Right renal pelvis (tissue), 4 donors: ENCODE measurements at places on chromosomes 3 and 15. TPM values are rescaled to one million over a fixed set of nuclear protein-coding genes. Genes with fewer than 3 reads are reported as not detected.

Gene CNTN3
- 5.8 TPM for polyA plus RNA-seq

DNA sequence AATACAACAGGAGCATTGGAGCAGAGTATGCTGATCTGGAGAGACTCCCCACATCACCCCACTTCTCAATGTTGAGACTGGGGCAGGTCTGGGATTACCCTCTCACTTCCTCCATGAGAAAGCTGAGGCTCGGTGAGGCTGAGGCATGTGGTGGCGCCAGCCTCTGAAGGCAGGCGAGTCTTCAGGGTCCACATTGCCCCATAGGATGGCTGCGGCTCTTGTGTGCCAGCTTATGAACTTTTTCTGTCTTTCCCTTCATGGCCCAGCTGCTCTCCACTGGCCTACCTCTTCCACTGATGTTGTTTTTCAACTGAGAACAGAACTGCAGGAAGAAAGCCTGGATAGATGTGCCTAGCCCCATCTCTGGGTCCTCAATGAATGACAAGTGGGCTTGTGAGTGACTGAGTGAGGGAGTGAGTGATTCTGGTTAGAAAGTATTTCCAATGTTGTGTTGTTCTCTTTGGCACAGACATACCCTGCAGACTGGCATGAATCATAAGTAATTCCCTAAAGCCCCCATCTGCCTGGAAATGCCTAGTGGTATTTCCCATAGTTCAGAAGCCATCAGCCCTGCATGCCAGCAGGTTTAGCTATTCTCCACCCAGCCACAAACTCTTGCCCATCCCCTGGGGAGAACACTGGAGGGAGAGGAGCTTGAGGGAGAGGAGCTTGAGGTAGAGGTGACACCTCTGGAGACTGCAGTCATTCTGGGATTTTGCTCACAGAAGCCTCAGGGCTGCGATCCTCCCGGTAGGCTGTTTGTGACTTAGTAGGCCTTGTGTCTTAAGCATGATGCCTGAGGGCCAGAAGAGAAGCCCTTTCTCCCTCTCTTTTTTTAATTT lies 56.9 kb downstream of the AMOTL2 start:
- no peak for DNase-seq

- DNase-seq, result no peak
Measured at GRCh38 chr3:13200465-13200864, 127.2 kb upstream of the IQSEC1 start.

DNA sequence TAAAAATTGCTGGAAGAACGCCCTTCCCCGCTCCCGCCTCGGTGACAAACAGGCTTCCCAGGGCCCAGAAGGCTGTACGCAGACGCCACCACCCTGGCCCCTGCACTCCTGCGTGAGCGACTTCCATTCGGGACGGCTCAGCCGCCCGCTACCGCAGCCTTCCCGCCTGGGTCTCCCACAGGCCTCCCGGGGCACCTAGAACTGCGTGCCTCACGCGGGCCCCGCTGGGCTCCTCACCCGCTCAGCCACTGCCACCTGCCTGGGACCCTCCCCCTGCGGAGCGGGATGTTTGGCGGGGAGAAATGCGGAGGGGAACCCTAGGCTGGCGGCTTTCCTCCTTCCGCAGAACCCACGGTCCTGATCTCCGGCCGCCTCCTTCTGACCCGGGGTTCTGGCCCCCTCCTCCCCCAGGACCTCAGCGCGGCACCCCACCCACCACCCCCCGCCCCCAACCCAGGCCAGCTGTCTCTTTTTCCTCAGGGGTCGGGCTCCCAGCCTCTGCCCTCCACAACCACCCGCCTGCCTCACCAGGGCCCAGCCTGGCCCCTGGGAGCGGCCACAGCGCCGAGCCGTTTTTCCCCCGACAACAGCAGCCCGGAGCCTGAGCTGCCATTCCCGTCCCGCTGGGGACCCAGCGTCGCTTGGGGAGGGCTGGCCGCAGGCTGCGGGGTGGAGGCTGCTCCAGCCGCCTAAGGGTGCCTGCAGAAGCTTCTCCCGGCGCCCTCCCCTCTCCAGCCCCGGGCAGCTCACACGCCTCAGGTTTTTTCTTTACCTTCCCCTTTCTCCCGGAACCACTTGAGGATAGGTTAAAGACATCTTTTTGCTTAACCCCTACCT lies 27.6 kb upstream of the RAB7A start:
- DNase-seq, result peak; percentile 28

Gene INKA1
- 11.2 TPM for polyA plus RNA-seq

- no peak for DNase-seq
Measured at GRCh38 chr3:156513619-156514018, 41.3 kb downstream of the SSR3 start.

GRCh38 chr15:87736891-87737389 lies 519.6 kb downstream of the NTRK3 start:
- DNase-seq, result no peak

Gene RETNLB
- not detected for polyA plus RNA-seq

DNA sequence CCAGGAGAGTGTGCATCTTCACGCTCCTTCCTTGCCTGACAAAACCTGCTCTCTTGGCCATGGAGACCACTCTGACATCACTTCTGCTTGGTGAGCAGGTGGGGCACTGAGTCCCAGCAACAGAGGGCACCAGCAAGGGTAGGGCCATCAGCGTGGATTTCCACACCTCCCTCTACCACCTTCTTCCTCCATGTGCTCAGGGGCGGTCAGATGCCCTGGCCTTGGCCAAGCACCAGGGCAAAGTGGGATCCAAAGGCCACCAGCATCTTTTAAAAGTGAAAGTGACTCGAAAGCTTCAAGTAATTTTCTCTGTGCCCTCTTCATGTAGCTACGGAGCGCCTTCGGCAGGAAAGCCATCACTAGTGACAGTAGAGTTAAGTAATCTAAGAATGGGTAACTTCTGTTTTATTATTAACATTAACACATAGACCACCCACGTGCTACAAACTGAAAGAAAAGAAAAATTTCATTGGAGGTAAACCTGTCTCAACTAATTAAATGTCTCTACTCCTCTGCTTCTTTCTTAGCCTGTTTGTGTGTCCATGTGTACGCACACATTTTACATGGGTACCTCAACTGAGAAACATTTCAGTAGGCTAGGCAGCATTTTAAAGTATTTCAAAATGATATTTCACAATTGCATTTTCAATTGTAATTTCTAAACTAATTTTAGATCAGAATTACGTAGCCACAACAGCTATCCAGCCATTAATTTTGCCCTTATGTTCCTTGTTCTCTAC lies 57.9 kb downstream of the CHSY1 start:
- no peak for DNase-seq

Gene CNTN4
- 29.0 TPM for polyA plus RNA-seq

DNA sequence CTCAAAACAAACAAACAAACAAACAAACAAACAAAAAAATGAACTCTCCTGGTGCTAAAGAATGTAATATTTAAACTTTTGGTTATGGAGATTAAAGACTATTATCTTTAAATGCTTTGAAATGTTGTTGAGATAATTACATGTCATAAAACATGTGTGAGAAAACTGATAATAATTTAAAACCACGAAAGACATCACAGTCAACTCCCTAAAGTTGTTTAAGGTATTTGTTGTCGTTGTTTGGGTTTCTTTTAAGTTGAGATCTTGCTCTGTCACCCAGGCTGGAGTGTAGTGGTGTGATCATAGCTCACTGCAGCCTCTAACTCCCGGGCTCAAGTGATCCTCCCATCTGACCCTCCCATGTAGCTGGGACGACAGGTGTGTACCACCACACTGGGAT lies 12.0 kb downstream of the EFCAB12 start:
- no peak for DNase-seq

DNA sequence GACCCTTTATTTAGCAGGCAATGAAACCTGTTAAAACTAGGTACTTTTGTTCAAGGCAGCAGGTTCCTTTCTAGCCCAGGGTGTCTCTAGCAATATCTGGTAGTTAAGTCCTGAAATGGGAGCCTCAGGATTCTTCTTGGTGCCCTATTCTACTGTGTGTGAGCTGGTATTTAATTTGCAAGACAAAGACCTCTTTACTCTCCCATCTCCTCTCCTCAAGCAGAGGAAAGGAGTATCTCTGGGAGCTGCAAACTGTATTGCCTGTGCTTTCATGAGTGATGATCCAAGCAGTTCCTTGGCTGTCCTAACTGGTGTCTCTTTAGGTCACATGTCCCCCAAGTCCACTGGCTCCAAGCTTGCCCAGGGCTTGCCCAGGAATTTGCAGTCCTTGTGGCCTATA lies 188.2 kb downstream of the SI start:
- DNase-seq, result no peak

GRCh38 chr3:42262525-42262924 lies 3.5 kb downstream of the CCK start:
- no peak for DNase-seq

GRCh38 chr3:167978071-167978470 lies 117.7 kb downstream of the GOLIM4 start:
- DNase-seq, result no peak

DNA sequence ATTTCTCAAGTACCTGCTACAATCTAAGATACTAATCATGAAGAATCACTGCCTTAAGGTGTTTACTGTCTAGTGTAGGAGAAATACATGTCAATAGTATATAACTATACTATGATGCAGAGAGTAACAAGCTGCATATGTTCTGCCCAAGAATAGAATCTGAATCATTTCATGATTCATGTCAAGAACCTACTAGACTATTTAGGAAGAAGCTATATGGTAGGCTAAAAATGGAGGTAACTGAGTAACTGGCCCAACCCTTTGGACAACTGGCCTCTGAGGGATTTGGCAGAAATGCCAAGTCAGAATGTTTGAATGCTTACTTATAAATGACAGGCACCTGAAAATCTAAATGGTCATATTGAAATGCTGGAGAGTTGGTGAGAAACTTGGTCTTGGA lies 59.9 kb upstream of the DGKG start:
- no peak for DNase-seq

Gene SLC51B
- polyA plus RNA-seq, result 10.8 TPM

Gene TP63
- 3.1 TPM for polyA plus RNA-seq

Gene AMT
- 36.3 TPM for polyA plus RNA-seq

Gene LMAN1L
- not detected for polyA plus RNA-seq

DNA sequence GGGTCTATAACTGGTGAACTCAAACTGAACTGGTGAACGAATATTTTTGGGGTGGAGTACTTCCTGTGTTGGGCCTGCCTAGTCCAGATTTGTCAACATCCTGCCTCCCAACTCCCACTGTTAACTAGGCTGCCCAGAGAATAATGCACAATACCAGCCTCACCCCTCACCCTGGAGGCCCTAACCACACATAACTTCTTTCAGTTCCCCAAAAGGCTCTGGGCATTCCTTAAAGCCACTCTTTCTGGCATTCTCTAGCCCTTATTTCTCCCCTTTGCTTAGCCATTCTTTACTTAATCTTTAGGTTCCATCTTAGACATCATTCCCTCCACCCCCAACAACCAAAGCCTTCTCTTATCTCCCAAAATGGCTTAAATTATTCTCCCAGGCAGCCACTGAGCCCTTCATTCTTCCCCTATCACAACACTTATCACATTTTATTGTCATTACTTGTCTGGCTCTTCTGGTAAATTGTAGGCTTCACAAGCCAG lies 9.1 kb upstream of the SEC11A start:
- DNase-seq, result no peak

Gene TRANK1
- polyA plus RNA-seq, result 7.5 TPM

Gene CCDC39
- 5.1 TPM for polyA plus RNA-seq

DNA sequence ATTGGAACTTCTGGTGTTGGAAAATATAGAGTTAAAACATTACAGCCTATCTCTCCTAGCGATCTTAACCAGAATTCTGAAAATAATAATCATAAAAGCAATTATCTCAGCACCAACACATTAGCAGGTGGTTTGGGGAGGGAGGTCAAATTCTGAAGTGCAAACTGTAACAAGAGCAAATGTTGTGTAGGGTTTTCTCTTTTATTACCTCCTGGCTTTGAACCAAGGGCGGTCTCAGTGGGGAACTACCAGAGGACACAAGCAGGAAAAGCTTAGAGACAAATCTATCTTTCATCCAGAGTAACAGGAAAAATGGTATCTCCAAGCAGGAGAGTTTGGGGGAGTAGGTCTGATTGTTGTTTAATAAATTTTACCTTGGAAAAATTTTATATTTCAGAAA lies 5.5 kb upstream of the ARRDC4 start:
- no peak for DNase-seq

Gene EPHB3
- 29.0 TPM for polyA plus RNA-seq

Gene TICRR
- 9.4 TPM for polyA plus RNA-seq

DNA sequence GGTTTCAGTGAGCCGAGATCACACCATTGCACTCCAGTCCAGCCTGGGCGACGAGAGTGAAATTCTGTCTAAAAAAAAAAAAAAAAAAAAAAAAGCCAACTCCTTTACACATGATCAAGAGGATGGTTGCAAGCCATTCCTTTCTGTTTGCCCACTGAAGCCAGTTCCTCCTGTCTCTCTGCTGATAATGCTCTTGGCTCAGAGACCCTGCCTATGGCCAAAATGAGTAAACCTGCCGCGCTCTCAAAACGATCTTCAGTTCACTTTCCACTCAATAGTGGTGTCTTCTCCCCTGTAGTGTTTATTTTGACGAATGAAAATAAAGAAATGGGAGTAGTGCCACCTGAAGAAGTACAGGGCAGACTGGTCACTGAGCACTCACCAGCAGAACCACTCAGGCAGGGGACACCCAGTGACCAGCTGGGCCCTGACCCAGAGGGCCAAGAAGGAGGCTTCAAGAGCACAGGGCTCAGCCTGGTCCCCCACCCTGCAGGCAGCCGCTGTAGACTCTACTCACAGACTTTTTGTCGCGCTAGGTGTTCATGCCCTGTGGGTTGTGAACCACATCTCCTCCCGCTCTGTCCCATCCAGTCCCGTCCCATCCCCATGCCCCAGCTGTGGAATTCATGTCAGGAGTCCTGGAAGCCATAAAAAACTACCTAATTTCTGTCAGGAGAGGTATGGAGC lies 23.6 kb downstream of the GRAMD2A start:
- DNase-seq, result no peak

DNA sequence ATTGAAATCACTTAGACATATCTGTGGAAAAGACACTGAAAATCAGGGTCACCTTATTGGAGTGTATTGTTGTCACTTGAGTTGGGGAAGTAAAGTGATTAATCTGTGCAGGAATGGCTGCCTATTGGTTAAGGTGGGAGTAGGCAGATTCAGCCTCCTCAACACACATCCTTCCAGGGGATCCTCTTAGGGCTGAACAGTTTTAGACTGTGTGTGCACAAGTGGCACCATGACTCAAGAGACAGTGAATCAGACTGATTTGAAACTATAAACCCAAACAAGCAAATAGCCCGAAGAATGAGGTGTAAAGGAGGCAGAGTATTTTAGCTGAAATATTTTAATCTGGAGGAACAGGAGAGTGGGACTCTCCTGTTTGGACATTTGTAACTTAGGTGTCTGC lies 4.9 kb downstream of the ABHD17C start:
- DNase-seq, result no peak

GRCh38 chr15:51077221-51078153 lies 17.2 kb downstream of the TNFAIP8L3 start:
- DNase-seq, result peak; percentile 63
